Endothelial cell (in vitro differentiated cells): ENCODE measurements at places on chromosomes 2 and 18. TPM values are rescaled to one million over a fixed set of nuclear protein-coding genes. Genes with fewer than 3 reads are reported as not detected.

DNA sequence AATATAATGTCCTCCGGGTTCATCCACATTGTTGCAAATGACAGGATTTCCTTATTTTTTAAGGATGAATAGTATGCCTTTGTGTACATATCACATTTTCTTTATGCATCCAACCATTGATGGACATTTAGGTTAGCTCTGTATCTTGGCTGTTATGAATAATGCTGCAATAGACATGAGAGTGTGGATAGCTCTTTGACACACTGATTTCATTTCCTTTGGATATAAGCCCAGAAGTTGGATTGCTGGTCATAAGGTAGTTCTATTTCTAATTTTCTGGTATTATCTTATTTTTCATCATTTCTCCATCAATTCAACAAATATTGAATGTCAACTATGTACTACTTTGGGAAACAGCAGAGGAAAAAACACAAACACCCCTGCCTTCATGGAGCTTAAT is 423.3 kb downstream of the MTX2 start:
- no peak for DNase-seq
- H3K4me1 ChIP-seq = peaks cover 14% of the 10 kb centered on the region
- no peaks in the 10 kb centered on the region for H3K36me3 ChIP-seq
- no peak overlapping the region for H3K4me3 ChIP-seq
- no peak overlapping the region for H3K27ac ChIP-seq
- H3K27me3 ChIP-seq = no peaks in the 10 kb centered on the region

DNA sequence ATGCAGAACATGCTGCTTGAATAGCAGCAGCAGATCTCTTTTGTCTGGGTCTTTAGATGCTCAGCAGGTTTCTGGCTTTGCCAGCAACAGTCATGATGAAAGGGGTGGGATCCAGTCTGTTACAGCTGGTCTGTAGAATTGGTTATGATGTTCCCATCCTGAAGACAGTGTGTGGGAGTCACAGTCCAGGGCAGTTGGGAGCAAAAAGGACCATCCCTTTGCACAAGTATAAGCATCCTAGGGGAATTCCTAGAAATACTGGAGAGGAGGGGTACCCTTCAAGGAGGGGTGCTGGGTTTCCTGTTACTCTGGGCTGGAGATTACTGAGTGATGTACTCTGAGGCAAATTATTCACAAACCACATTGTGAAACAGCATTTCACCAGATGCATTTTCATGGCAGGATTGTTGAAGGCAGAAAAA is 119.9 kb upstream of the RND3 start:
- no peak for DNase-seq
- no peaks in the 10 kb centered on the region for H3K4me1 ChIP-seq
- no peak overlapping the region for H3K27ac ChIP-seq
- H3K36me3 ChIP-seq = no peaks in the 10 kb centered on the region
- no peaks in the 10 kb centered on the region for H3K27me3 ChIP-seq

DNA sequence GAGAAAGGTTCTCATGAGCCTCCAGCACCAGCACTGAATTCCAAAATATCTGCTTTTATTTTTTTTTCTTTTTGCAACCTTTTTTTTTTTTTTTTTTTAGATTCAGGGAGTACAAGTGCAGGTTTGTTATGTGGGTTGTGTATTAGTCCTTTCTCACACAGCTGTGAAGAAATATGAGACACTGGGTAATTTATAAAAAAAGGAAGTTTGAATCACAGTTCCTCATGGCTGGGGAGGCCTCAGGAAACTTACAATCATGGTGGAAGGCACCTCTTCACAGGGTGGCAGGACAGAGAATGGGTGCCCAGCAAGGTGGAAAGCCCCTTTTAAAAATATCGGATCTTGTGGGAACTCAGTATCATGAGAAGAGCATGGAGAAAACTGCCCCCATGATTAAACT is 7.9 kb upstream of the TMX3 start:
- H3K27ac ChIP-seq = no peak overlapping the region
- no peaks in the 10 kb centered on the region for H3K36me3 ChIP-seq
- no peak for DNase-seq
- peaks cover 4% of the 10 kb centered on the region for H3K27me3 ChIP-seq

DNA sequence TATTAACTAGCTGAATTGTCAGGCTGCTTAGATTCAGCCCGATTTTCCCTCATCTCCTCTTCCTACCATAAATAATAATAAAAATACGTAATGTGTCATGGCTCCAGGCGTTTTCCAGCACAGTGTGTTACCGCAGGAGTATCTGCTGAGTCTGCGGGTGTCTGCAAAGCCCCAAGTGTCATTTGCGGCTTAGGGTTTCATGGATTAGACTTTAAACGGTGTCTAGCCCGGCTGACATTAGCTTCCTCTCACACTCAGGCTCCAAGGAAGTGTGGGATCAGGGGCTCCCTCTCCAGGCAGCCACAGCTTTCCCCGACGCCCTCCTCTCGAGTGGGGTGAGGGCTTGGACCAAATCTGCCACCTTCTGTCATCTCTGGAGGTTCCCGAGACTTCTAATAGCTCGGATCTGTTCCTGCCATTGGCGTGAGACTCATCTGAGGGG is 14.1 kb upstream of the HOXD1 start:
- DNase-seq = no peak
- H3K4me3 ChIP-seq = no peak overlapping the region
- H3K27me3 ChIP-seq = peaks cover 44% of the 10 kb centered on the region
- peaks cover 15% of the 10 kb centered on the region for H3K36me3 ChIP-seq

DNA sequence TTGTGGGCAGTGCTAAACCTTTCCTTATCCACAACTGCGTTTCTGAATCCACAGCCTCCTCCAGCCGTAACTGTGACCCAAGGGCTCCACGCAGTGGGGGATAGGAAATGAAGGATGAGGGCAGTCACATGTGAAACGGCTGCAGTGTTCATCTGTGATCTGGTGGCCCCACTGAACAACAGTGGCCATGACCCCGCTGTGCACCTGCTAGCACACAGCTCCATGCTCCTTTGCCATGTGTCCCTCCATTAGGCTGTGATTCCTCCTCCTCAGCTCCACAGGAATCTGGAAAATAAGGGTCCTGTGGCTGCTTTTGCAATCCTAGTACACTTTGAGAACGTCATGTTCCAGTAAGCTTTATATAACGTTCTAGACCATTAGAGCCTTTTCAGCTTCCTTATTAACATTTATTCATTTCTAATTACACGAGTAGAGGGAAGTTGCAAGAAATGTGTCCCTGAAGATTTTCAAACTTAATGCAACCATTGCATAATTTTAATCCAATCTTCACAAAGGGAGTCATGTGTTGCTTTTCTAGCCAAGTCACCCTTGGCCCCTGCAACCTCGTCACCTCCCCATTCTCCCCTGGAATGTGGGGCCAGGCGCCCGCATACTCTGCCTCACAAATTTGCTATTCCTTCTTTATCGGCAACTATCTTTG is 7.1 kb upstream of the NAPG start:
- DNase-seq = no peak
- no peak overlapping the region for H3K27ac ChIP-seq
- H3K27me3 ChIP-seq = peaks cover 4% of the 10 kb centered on the region
- H3K4me3 ChIP-seq = no peak overlapping the region

DNA sequence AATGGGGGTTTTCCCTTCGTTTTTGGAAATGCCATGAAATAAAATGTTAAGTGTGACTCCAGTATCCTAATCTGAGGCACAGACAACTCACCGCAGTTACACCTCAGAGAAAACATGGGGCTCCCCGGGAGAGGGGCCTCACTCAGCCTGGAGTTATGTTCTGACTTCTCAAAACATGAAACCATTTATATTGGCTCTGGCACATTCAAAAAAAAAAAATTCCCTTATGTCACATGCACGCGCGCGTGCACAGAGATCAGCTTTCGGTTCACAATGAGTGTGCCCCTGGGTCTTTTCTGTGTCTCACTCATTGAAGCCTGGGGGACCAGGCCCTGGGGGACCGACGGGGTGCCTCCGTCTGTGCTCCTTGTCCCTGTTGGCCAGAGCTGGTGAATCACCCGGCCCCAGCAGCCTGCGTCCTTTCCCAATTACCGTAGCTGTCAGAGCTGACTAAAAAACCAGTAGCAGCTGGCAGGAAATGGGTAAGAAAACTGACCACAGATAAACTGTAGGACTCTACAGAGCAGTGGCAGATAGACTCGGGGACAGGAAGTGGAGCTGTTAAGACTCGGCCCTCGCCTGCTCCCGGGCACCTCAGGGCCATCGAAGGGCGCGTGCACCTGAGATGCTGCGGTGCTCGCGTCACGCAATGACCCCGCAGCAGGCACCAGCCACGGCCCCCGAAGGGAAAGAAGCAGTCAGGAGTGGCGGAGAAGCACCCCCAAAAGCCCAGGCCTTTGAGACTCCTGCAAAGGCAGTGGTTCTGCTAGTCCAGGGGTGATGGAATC is 138.3 kb upstream of the ID2 start:
- peaks cover 14% of the 10 kb centered on the region for H3K27me3 ChIP-seq
- no peak overlapping the region for H3K27ac ChIP-seq
- no peak for DNase-seq
- peaks cover 31% of the 10 kb centered on the region for H3K4me1 ChIP-seq
- H3K36me3 ChIP-seq = peaks cover 7% of the 10 kb centered on the region

The MTCL1 gene
- 3.8 TPM for total RNA-seq

The DSC2 gene
- 65.4 TPM for total RNA-seq

- no peak overlapping the region for H3K27ac ChIP-seq
- H3K36me3 ChIP-seq = no peaks in the 10 kb centered on the region
- H3K4me3 ChIP-seq = no peak overlapping the region
- peaks cover 2% of the 10 kb centered on the region for H3K4me1 ChIP-seq
These were observed 107.3 kb downstream of the TANC1 start for GRCh38 chr2:159075727-159076126.

- peaks cover 9% of the 10 kb centered on the region for H3K4me1 ChIP-seq
- DNase-seq = peak; percentile 70
- no peaks in the 10 kb centered on the region for H3K27me3 ChIP-seq
These were observed 774 bp downstream of the MSH6 start for GRCh38 chr2:47783486-47784351.

The DSG1 gene
- not detected for total RNA-seq
